ENCODE measurements at places on chromosomes 1 and 21.

DNA sequence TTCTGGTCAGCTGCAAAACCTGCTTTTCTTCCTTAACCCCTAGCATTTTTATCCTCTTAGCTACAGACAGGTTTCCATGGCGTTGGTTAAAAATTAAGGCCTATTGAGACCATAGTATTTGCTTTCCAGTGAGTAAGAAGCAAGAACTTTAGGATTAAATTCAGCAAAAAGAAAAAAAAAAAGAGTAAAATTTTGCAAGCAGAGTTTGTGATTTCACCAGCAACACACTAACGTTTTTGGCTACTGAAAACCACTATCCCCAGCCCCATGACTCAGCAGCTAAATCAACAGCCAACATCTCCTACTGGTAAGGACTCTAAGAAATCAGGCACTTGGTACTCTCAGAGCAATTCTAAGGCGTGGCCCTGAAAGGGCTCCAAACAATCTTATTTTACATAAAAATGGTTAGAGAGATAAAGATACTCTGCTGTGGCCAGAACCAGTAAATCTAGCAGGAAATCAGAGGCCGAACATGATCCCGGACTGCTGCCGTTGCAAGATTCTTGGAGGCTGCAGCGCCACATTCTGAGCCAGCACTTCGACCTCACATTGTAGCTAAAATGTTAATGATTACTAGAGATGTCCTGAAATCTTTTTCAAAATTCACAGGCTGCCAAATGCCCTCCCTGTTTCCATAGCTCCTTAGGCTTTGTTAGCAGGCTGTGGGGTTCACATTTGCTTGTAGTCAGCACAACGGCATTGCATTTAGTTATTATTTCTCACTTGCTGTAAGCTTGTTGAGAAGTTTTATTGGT, 1.6 kb upstream of the ENO1 start:
- no peak overlapping the region for H3K27ac ChIP-seq
- H3K4me1 ChIP-seq: peaks cover 47% of the 10 kb centered on the region

GRCh38 chr1:183349201-183349711, 68.9 kb downstream of the NMNAT2 start:
- no peaks in the 10 kb centered on the region for H3K4me1 ChIP-seq
- H3K36me3 ChIP-seq: no peaks in the 10 kb centered on the region
- H3K4me3 ChIP-seq: no peak overlapping the region

GRCh38 chr1:231515748-231516147, 12.7 kb upstream of the TSNAX start:
- DNase-seq: peak; percentile 26
- peaks cover 13% of the 10 kb centered on the region for H3K4me1 ChIP-seq
- no peaks in the 10 kb centered on the region for H3K36me3 ChIP-seq
- no peak overlapping the region for H3K27ac ChIP-seq

GRCh38 chr1:192550922-192551534, 24.5 kb upstream of the RGS1 start:
- no peak overlapping the region for H3K27ac ChIP-seq
- H3K36me3 ChIP-seq: no peaks in the 10 kb centered on the region
- H3K27me3 ChIP-seq: no peaks in the 10 kb centered on the region
- DNase-seq: peak; percentile 90
- peaks cover 17% of the 10 kb centered on the region for H3K4me1 ChIP-seq

DNA sequence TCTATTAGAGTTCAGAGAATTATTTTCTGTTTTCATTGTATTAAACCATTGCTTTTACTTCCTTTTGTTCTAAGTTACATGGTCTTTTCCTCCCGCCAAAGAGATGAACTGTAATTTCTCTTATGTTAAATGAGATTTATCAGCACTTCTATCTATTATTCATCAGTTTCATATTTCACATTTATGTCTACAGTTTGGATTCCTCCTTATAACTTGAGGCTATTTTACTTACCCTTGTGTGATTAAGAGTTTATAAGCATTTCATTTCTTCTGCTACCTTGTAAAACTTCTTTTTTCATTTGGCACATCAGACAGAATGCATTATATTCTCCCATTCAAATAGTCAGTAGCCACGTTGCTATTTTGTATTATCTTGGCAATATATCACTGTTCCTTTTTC, 248.2 kb downstream of the PLA2G4A start:
- no peak overlapping the region for H3K4me3 ChIP-seq
- H3K36me3 ChIP-seq: no peaks in the 10 kb centered on the region
- H3K4me1 ChIP-seq: no peaks in the 10 kb centered on the region
- DNase-seq: no peak
- H3K27me3 ChIP-seq: no peaks in the 10 kb centered on the region

- H3K4me1 ChIP-seq: no peaks in the 10 kb centered on the region
- H3K4me3 ChIP-seq: no peak overlapping the region
- no peaks in the 10 kb centered on the region for H3K36me3 ChIP-seq
These were observed 216.3 kb upstream of the FAM78B start for GRCh38 chr1:166383137-166383536.

DNA sequence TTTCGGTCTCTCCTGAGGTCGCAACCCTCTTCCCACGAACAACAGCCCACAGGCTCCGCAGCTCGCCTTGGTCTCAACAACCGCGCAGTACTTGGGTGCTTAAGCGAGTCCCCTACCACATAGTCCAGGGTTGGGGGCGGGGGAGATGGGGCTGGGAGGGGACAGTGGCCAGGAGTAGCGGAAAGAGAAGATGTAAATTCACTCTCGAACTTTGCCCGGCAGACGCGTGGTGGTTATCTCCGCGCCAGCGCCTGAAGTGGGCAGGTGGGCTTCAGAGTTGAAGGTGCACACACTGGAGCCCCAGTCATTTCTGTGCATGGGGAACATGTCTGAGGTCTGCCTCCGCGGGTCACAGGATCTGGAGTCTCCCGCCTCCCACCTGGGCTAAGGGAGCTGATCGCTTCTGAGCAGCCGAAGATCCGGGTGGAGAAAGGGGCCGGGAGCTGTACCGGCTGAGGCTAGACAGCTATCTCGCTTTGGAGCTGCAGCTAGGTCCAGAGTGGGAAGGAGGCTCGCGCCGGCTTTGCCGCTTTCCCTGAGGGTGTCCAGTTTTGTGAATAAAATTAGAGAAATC, 4.3 kb upstream of the FOXD2 start:
- no peak for DNase-seq
- peaks cover 40% of the 10 kb centered on the region for H3K4me1 ChIP-seq

DNA sequence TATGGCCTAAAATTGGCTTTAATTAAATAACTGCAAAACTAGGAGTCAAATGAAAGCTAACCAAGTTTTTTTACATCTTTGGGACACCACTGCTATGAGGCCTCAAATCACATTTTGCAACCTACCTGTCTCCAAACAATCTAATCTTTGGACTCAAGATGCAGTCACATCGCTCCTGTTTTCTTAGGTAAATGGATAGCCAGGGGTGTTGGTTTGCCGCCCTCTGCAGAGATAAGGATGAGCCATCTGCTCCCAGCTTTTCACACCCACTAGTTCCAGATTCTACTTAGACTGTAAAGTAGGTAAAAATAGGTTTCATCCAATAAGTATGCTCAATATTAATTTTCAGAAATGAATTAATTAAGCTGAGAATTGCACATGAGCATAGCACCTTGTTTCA, 456.5 kb downstream of the KIF26B start:
- DNase-seq: no peak
- H3K36me3 ChIP-seq: no peaks in the 10 kb centered on the region
- no peak overlapping the region for H3K27ac ChIP-seq
- H3K4me3 ChIP-seq: no peak overlapping the region
- peaks cover 23% of the 10 kb centered on the region for H3K4me1 ChIP-seq

GRCh38 chr1:156669794-156670193, 7.4 kb downstream of the NES start:
- H3K27me3 ChIP-seq: no peaks in the 10 kb centered on the region
- no peak overlapping the region for H3K27ac ChIP-seq
- DNase-seq: no peak
- H3K36me3 ChIP-seq: no peaks in the 10 kb centered on the region
- no peak overlapping the region for H3K4me3 ChIP-seq

GRCh38 chr1:221141606-221142285, 262.5 kb downstream of the HLX start:
- no peak overlapping the region for H3K27ac ChIP-seq
- H3K36me3 ChIP-seq: no peaks in the 10 kb centered on the region
- no peak overlapping the region for H3K4me3 ChIP-seq
- H3K4me1 ChIP-seq: no peaks in the 10 kb centered on the region
- no peak for DNase-seq

GRCh38 chr1:91979383-91979782, 30.2 kb downstream of the BRDT start:
- H3K36me3 ChIP-seq: no peaks in the 10 kb centered on the region
- H3K27me3 ChIP-seq: no peaks in the 10 kb centered on the region
- DNase-seq: no peak
- no peaks in the 10 kb centered on the region for H3K4me1 ChIP-seq
- no peak overlapping the region for H3K4me3 ChIP-seq

- no peaks in the 10 kb centered on the region for H3K27me3 ChIP-seq
- no peak overlapping the region for H3K27ac ChIP-seq
- no peak for DNase-seq
- H3K4me1 ChIP-seq: peaks cover 7% of the 10 kb centered on the region
These were observed 875 bp downstream of the NCF2 start for GRCh38 chr1:183589384-183589783.

DNA sequence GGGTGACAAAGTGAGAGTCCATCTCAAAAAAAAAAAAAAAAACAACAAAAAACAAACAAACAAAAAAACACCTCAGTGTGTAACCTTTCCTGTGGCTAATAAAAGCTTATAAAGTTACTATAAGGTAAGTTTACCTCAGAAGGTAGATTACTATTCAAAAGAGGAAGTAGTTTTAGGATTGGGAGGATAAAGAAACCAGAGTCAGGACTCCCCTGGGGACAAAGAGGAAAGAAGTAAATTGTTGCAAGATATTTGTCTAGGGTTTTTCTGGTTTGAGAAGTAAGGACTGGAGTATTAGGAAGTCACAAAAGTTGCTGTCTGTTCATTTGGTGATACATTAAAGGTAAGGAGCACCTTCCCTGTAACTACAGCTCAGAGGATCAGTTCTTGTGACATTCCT, 23.8 kb upstream of the CENPF start:
- no peak for DNase-seq
- H3K27me3 ChIP-seq: no peaks in the 10 kb centered on the region
- no peak overlapping the region for H3K27ac ChIP-seq
- no peak overlapping the region for H3K4me3 ChIP-seq
- H3K36me3 ChIP-seq: no peaks in the 10 kb centered on the region
- peaks cover 4% of the 10 kb centered on the region for H3K4me1 ChIP-seq

DNA sequence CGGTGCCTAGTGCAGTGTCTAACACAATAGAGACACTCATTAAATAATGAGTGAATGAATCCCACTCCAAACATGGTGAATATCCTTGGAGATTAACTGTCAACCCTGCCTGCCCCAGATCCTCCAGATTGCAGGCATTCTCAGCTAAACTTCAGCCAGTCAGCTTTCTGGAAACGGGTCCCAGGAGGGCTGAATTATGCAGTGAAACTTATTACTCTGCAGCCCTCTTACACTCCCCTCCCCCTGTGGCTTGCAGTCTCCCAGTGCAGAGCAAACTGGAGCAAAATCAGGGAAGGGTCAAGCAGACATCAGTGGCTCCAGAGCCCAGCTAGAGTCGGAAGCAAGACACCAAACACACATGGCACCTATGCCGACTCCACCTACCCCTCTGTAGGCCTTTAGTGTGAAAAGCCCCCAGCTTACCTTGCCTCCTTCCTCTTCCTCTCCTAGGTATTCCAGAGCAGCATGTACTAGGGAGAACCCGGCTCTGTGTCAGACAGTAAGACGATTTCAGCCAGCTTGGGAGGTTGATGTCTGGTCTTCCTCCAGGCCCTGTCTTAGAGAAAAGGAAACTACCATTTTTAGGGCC, 6.5 kb upstream of the RGS16 start:
- peaks cover 3% of the 10 kb centered on the region for H3K27me3 ChIP-seq
- DNase-seq: no peak
- H3K27ac ChIP-seq: no peak overlapping the region
- peaks cover 19% of the 10 kb centered on the region for H3K4me1 ChIP-seq
- H3K36me3 ChIP-seq: no peaks in the 10 kb centered on the region
- no peak overlapping the region for H3K4me3 ChIP-seq

DNA sequence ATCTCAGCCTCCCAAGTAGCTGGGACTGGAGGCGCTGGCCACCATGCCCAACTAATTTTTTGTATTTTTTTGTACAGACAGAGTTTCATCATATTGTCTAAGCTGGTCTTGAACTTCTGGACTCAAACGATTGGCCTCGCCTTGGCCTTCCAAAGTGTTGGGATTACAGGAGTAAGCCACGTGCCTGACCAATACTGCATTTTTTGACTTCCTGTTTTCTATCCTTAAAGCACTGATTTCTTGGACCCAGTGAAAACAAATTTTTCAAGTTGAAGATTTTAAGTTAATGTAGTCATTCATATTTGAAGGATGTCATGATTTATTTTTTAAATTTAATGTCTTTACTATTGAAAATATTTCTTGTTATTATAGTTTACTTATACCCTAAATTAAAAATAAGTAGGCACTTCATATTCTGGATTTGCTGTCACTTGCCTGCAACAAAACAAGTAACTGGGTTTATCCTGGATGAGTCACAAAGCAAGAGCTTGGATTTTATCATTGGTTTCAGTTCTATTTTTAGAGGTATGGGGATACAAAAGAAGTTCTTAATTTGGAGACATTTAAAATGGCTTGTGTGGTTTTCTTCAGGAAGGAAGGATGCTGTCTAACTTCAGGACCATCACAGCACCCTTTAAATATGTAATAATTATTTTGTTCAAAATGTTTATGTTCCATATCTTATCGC, 2.2 kb upstream of the VPS45 start:
- no peak overlapping the region for H3K27ac ChIP-seq
- H3K4me1 ChIP-seq: peaks cover 40% of the 10 kb centered on the region
- no peak for DNase-seq
- no peaks in the 10 kb centered on the region for H3K27me3 ChIP-seq
- no peaks in the 10 kb centered on the region for H3K36me3 ChIP-seq

DNA sequence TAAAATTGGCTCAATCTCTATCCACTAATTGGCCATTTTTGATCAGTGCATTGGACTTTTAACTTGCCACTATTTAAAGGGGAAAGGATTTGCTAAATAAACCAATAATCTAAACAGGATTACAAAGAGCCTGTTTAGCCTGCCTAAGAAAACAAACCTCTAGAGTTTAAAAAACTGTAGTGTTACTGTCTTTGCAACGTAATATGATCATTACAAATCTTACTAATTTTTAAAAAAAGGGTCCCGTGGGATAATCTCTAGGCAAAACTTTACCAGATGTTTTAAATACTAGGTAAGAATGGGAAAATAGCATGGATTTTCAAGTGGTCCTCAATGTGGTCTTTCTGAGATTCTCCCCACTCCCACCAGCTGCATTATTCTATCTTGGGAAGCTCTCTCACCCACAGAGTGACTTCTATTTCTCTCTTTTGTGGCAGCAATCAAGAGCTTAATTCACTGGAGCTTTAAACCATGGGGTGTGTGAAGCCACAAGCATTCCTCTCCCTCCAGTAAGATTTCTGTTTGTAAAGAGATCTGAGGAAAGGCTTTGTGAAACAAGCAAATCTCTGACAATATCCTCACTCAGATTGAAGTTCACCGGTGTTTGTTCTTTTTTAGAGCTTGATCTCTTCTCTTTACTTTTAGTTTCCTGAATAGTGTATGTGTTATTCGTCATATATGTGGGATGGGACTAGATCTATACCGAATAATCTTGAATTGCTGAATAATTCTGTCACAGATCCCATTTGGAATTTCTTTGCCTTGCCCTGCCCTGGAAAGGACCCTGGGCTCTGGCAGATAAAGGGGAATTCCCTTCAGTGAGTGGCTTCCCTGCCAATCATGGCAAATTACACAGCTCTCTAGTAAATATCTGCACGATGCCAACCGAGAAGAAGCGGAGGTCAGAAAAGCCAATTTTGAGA, 132.2 kb downstream of the TLR5 start:
- H3K36me3 ChIP-seq: no peaks in the 10 kb centered on the region
- H3K4me1 ChIP-seq: no peaks in the 10 kb centered on the region
- no peak overlapping the region for H3K27ac ChIP-seq
- H3K4me3 ChIP-seq: no peak overlapping the region
